Motor neuron (in vitro differentiated cells): ENCODE measurements at places on chromosomes 6 and 20. TPM values are rescaled to one million over a fixed set of nuclear protein-coding genes. Genes with fewer than 3 reads are reported as not detected.

The SLC17A1 gene
- total RNA-seq, result not detected in 2 replicates

DNA sequence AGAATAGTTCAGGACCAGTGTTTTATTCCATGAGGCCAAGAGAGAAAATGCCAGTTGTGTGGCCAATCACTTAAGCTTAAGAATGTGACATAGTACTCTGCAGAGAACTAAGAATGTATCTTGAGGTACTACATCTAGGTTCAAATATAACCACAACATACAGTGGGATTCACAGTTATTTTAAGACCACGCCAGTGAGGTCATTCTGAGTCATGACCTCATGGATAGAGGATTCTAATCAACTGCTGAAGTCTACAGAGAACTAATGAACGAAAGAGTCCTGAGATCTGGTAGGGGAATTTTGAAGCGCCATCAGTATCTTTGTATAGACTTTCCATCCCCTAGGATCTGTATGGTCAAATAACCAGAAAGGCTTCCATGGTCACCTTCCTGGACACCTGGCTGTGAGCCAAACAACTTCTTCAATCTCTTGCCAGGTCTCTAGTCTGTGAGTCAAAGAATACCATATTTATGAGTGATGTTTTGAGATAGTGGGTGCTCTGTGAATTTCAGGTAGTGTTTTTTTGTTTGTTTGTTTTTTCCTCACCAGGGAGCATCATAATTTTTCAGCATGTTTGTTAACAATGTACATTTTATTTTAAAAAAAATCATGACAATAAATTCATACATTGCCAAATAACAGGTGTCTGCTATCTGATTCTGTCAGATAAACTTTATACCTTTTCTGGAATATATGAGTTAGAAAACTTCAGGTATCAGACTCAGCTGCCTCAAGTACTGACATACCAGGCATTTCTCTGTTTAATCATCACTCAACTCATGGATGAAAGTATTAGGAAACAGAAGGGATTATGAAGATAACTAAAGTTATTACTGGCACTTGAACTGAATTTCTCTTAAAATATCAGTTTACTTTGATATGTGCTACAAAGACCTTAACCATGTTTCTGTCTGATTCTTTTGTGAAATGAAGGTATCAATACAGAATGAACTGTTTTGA is 217.9 kb downstream of the PLCB4 start:
- no peak for ATAC-seq

The MATN4 gene
- total RNA-seq, result 0.28 TPM in 1 of 2 replicates, not detected in the other

DNA sequence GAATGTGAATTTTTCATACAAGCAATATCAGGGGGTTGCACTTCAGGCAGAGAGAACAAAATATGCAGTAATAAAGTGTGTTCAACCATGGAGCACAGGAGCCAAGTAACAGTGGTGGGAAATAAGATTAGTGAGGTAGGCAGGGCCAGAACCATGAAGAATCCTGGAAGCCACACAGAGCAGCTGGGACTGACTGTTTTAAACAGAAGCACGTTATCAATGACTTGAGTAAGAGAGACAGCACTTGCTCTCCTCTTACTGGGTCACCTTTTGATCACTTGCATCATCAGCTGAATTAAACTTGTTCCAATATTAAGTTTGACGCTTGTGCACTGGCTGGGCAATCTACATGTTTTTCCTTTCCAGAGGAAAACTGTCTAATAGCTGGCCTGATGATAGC is 238.5 kb downstream of the TBX18 start:
- ATAC-seq, result no peak
